T-cell (primary cell): ENCODE measurements at places on chromosomes 16 and 17.
A peak's percentile ranks its signal among the peaks of the same experiment; 100 is the strongest.

- DNase-seq, result no peak
Measured at GRCh38 chr17:6641247-6641863, 495 bp downstream of the TXNDC17 start.

- no peak for DNase-seq
Measured at GRCh38 chr17:64742326-64742725, 80.2 kb upstream of the SMURF2 start.

GRCh38 chr17:57955183-57955931, at the start of gene CUEDC1:
Gene CUEDC1, minus strand, starts transcription at chr17:57955412. Its CDS starts 69,848 bp downstream, at chr17:57885564.
- peak; percentile 39 for DNase-seq

DNA sequence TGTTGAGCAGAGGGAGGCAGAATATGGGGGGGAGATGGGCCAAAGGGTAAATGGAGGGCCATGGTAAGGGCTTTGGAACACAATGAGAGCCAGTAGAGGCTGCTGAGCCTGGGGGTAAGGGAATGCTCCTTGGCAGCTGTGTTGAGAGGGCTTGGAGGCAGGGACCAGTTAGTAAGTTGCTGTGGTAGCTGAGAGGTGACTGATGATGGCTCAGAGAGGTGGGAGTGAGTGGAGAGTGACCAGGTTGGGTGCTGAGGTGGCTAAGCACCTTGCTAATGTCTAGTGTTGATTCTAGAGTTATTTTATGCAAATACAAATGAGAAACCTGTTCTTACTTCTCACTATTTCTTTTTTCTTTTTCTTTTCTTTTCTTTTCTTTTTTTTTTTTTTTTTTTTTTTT, 10.8 kb downstream of the SBK1 start:
- no peak for DNase-seq

DNA sequence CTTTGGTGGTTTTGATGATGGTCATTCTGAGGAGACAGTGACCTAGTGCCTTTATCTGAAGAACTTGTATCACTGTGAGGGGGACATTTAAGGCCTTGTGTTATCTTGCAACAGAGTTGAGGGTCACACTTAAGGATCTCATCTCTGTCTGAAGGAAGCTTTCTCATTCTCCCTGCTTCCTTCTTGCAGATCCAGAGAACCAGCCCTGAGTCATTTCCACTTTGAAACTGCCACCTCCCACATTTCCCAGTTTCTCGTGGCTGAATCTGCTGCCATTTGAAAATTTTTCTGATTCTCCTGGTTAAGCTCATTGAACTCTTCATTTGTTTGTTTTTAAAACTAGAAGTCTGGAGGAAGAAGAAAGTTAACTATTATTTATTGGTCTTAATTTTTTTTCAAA, 190.2 kb upstream of the CDH11 start:
- DNase-seq, result no peak

DNA sequence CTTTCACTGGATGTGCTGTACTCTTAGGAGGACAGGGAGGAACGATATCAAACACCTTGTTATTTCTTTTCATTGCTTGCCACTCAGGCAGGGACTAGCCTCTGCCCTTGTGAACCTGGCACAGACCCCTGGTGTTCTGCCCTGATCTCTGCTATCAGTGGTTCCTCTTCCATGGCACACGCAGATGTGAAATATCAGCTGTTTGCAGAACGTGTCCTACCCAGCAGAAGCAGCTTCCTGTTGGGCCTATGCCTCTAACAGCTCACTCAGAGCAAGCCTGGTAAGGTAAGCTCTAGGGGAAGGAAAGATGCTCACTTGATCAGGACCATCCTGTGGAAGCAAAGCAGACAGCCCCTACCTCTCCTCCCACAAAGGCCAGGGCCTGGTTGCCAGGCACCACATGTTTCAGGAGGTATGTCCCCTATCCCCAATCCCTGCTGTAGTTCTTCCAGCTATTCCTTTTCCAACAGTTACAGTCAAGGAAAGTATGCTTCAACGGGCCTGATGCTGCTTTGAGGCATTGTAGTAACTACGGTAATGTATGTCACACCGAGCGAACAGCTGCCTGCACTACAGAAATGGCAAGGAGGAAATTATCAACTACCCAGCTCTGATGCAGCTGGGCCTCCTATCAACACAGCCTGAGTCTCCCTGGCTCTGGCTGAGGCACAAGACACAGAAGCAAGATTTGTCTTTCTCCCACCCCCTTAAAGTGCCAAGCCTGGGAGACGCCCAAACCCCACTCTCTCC, 41.3 kb upstream of the GFOD2 start:
- DNase-seq, result no peak

GRCh38 chr16:51701025-51701424, 550.0 kb upstream of the SALL1 start:
- DNase-seq, result no peak

DNA sequence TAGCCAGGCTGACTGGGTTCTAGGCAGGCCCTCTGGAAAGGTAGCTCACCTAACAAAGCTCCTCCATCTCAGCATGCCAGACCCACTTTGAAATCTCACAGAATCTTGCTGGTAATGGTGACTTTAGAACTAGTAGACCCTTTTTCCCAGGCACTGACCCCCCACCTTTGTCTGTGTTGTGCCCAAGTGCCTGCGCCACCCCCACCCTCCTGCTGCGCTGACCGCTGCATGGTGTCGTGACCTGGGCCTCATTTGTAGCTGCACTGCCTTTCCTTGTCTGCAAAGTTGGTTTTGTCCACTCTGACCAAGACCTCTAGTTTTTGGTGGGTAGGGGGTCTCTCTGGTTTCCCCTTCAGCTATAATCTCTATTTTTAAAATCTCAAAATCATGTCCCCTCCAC, 6.8 kb downstream of the ATXN1L start:
- DNase-seq, result no peak
